ENCODE measurements at places on chromosomes 5 and 9.

- no peak for DNase-seq
Observed at GRCh38 chr5:77518304-77518703, 26.2 kb upstream of the WDR41 start.

- no peak for DNase-seq
Observed at GRCh38 chr9:96483733-96484390, 33.9 kb downstream of the HABP4 start.

DNA sequence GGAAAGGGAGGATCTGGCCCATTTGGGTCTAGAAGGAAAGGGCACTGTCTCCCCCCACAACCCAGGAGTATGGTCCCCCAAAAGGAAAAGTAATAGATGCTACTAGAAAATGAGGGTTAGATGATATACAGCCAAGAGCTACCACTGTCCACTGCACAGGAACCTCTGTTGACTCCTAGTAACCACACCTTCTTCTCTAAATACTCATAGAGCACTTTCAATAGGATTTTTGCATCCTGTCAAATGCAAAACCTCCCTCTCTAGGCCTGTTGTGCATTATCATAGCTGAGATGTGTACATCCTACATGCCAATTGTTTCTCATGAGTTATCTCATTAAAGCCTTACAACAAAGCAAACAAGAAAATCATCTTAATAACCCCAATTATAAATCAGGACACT, 66.8 kb downstream of the THBS4 start:
- DNase-seq = no peak

- no peak for DNase-seq
Observed at GRCh38 chr9:22129133-22129532, 120.0 kb upstream of the CDKN2B start.

- no peak for DNase-seq
Observed at GRCh38 chr5:77560677-77561263, 68.7 kb upstream of the WDR41 start.

GRCh38 chr5:179874136-179874535, 15.5 kb upstream of the MRNIP start:
- DNase-seq = no peak

DNA sequence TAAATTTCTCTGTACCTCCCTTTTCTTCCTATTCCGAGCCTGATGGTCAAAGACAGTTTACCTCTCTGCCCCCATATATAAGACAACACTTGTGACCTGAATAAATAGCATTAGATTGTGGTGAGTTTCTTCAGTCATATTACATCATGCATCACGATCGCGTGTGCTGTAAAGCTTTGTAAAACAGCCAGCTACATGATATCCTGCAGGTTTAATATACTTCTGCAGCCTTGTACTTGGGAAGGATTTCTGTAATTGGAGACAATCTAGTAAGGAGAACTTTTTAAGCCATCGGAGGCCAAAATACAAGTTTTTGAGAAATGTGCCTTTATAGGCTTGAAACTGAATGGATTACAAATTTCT, 711.8 kb upstream of the WWC1 start:
- DNase-seq = no peak

DNA sequence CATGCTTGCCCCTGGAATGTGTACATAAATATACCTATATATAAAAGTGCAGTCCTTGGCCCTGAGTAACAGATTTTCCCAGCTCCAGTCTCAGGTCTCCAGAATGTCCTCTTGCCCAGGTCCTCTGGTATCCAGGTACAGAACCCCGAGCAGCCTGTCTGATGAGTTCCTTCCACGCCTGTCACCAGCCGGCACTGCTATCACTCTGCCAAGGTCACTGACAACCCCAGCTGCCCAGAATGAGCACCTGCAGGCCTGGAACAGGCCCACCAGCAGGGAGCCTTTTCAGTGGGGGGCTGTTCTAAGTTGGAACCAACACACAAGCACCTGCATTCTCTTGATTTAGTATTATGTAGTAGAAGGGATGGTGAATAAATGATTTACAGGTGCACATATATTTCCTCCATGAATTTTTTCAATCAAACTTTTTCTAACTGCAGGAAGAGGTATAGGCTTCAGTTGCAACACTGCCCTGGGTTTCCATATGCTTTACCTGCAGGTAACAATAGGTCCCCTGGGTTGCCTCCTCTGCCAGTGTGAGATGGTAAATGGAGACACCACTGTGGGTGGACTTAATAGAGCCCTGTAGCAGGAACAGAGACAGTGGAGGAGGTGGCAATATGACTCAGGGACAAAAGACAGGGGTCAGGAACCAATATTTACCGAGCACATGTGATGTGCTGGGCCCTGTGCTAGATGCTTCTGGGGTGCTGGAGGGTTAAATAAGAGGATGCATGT, 291.9 kb downstream of the SPOCK1 start:
- DNase-seq = no peak

DNA sequence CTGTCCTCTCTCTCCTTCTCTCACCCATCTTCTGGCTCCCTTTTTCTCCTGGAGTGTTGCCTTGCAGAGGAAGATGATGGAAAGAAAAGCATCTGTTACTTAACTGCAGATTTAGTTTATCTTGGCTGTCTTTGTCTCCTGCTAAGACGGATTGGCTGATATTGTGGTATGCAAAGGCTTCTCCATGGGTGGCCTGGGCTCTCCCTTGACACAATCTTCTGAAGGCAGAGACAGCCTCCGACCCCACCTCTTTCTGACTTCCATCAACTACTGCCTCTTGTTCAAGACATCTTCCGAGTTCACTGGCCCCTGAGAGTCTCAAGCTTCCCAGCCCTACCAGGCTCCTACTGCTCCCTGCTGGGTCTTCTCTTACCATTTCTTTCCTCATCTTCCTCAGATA, 403.7 kb downstream of the LRRC70 start:
- no peak for DNase-seq

GRCh38 chr5:36073595-36074216, 7.0 kb upstream of the UGT3A2 start:
- peak; percentile 25 for DNase-seq

GRCh38 chr5:34699155-34700077, 43.3 kb downstream of the RAI14 start:
- no peak for DNase-seq

GRCh38 chr9:18333157-18333556, 140.8 kb upstream of the ADAMTSL1 start:
- no peak for DNase-seq

DNA sequence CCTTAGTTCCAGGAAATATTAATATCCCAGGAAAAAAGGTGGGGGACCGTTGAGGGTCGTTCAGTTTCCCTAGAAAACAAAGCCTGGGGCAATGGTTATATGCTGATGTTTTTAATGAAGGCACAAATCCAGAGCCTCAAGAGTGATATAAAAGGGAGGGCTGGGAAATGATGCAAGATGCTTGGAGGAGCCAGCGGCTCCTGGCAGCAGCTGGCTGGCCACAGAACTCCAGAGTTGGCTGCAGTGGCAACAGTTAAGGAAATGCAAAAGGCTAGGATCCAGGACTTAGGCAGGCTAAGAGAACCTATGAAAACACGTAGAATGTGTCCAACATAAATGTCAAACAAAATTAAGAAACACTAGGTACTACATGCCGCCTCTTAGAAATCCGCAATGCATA, 31.0 kb upstream of the B4GALT1 start:
- DNase-seq = no peak

DNA sequence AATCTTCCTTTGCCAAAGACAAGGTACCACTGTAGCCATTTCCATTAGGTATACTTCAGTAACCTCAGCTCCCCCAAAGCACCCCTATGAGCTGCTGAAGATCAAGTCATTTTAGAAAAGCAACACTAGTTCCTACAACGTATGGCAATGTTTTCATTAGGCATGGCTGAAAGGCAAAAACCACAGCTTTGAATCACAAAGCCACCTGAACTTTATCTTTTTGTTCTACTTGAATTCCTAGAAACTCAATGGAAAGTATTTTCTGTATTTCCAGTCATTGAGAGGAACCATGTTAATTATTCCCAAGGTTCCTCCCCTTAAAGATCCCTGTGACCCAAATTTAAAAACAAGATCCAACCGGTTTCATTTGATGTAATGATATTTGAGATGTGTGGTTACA, 152.1 kb downstream of the EFNA5 start:
- DNase-seq = no peak

DNA sequence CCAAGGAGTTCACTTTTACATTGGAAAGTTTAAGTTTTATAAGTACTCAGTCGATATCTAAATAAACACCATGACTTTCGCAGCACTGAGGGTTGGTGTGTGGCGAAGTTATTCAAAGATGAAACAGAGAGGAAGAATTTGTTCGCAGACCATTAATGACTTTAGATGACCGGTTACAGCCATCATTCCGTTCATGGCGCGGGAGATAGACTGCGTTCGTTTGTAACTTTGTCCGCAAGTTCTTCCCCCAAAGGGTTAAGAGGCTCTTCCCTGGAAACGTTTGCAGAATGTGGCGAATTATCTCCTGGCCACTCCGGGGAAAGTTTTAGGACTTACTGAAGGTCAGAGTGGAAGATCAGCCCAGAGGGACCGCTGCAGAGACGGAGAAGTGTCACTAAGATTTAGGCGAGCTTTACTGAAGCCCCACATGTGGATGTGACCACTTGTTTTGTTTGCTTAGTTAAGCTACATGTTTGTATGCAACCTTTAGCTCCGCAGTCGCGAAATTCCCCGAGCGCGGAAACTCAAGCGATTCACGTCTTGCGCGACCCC, 2.2 kb upstream of the FOXD1 start:
- DNase-seq = no peak

- DNase-seq = no peak
Observed at GRCh38 chr5:14723701-14724132, 59.2 kb downstream of the OTULIN start.

GRCh38 chr5:176994460-176995121, 12.0 kb downstream of the UIMC1 start:
- DNase-seq = no peak
